Activated CD8-positive, alpha-beta memory T cell treated with anti-CD3 and anti-CD28 coated beads for 1 hour (primary cell): ENCODE measurements at places on chromosomes 13 and 19.
A peak's percentile ranks its signal among the peaks of the same experiment; 100 is the strongest.

DNA sequence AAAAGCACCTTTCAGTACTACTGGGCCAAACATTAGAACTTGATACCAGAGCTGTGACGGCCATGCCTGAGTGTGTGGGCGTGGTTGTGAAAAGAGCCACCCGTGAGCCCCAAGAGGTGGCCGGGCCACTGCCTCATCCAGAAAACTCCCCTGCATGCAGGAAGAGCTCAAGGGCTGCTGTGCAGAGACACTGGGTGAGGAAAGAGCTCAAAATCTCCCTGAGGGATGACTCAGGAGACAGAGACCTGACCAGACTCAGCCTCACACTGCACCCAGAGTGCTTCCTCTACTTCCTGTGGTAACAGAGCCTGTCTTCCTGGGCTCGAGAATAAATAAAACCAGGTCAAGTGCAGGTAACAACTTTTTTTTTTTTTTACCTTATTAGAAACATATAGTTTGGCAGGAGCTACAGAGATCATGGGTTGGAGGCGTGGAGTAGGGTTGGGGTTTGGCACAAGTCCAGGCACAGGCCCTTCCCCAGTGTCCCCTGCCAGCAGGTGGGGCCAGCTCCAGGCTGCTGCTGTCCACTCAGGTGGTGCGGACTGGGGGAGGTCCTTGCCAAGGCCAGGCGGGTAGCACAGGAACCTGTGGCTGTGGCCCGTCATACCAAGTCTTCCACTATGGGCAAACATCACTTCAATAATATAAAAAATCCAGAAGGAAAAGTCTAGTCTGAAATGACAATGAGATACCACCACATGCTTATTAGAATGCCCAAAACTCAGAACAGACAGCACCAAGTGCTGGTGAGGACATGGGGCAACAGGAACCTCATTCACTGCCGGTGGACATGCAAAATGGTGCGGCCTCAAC lies 25.5 kb downstream of the ELL start:
- DNase-seq: peak; percentile 32

GRCh38 chr19:20325151-20325550 lies 158.1 kb downstream of the ZNF486 start:
- DNase-seq: no peak

DNA sequence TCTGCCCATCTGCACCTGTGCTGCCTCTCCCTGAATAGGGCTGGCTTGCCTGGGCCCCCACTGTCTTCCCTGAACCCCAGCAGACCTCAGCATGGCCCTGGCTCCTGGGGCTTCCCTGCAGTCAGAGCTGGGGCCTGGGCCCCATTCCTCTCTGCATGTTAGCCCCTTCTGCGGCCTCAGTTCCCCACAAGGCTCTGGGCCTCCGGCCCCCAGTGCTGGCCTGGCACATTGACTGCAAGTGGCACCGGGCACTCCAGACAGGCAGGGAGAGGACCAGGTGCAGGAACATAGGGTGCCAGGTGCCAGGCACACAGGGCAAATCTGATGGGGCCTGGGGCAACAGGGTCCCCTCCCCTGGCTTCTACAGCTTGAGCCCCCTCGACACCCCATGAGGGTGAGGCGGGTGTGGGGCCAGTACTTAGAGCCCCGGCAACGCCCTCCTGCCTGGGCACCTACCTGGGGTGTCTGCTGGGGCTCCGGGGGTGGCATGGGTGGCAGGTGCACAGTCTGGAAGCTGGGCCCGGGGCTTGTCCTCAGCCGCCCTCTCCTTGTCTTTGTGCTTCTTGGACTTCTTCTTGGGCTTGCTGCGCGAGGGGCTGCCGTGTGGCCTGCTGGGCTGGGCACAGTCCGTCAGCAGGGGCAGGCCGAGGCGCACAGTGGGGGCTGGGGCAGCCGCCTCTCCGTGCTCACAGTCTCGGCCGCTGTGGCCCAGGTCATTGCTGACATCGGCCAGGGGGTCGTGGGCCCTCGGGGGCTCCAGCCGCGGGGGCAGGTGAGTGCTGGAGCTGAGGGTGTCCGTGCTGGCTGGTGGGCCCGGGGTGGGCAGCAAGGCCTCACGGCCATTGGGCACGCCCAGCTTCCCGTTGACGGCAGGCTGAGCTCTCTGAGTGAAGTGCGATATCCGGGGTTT lies 12.3 kb upstream of the ISYNA1 start:
- DNase-seq: no peak

DNA sequence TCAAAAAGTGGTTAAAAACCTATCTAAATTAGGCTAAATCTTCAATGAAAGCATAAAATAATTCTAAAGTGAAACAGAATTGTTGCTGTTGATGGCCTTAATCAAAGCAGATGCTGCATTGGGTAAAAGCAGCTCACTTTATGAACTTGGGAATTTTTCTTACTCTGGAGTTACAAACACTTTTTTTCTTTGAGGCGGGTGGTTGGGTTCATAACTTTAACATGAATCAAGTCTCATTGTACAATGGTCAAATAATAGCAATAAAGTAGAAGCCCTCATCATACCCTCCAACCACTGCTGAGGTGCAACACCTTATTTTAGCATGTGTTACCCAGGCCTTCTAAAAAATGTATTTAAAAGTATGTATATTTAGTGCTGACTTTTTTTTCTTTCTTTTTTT lies 29.1 kb downstream of the NUP58 start:
- DNase-seq: no peak

GRCh38 chr13:37473035-37473434 lies 125.5 kb downstream of the POSTN start:
- DNase-seq: no peak

GRCh38 chr13:35787937-35788336 lies 311.4 kb upstream of the MAB21L1 start:
- DNase-seq: no peak
